ENCODE measurements at places on chromosomes 6 and 20.

- no peak for DNase-seq
Measured at GRCh38 chr20:9269280-9269971, 200.5 kb downstream of the PLCB4 start.

DNA sequence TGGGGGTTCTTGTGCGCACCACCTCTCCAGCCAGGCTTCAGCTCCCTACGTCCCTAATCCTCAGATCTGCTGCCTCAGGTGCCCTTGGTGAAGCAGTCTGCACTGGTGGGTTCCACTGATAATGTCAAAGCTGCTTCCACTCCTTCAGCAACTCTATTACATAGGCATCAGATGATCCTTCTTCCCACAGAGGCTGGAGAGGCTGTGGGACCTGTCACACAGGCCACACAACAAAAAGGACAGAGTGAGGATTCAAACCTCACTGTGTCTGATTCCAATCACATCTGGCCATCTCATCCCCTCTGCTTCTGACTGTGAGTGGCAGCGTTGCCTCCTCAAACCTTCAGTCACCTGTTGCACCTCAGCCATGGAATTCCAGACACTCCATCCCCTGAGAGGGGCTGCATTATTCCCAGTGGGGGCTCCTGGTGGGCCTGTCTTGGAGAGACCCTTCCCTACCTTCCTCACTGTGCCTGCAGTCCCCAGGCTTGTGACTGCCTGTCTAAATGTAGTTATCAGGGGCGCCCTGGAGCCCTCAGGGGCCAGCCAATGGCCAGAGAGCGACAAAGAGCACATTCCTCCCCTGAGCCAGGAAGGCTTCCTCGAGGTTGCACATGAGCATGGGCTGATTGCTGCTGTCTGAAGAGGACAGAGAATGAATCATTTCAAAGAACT lies 211.4 kb upstream of the ECI2 start:
- DNase-seq, result no peak

- DNase-seq, result no peak
Measured at GRCh38 chr6:11631539-11631938, 94.0 kb downstream of the TMEM170B start.

GRCh38 chr6:20167601-20168000 lies 44.7 kb downstream of the MBOAT1 start:
- no peak for DNase-seq

DNA sequence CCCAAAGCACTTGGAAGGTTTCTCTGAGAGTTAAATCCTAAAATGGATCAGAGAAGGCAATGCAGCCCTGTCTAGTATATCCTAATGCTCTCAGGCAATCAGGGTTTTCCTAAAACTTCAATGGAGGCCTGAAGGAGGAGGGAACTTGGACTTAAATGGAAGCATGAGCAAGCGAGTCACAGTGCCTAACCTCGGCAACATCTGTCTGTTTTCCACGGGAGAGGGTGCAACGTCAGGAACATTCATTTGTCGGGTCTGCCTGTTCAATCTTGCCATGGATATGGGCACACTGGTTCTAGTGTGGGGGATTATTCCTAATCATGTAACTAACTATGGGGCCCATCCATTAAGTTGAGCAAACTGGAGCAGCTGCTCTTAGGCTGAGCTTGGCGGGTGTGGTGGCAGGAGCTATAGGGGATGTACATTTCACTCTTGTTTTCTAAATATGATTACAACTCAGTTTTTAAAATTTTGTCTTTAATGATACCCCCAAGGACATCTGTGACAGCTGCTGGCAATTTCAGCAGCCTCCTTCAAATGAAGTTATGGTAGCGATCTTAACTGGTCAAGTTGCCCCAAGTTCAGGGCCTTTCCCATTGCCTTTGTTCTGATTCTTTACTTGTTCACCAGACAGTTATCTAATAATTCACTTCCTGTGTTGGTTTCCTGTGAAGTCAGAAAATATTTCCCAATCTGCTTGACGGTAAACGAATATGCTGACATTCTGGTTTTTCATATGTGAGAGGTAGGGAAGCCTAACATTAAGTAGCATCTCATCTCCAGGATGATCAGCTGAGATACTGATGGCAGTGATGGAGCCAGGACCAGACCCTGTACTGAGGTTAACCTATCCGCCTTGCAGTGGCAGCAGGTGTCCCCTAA lies 21.6 kb downstream of the DSE start:
- DNase-seq, result no peak

DNA sequence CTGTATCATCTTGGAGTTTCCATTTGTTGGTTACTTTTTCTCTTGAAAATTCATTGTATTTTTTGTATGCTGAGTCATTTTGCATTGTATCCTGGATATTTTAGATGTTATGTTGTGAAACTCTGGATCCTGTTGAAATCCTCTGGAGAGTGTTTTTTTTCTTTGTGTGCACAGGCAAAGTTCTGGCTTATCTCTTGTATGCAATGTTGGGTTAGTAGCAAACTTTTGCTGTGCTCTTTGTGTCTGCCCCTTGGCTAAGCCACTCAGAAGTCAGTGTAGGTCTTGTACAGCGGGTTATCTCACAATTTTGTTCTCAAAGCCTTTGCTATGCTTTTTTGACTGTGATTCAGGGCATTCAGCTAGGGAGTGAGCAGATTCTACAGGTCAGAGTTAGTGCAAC lies 29.1 kb upstream of the LMBRD1 start:
- DNase-seq, result no peak

- DNase-seq, result no peak
Measured at GRCh38 chr20:8652396-8652795, 416.5 kb upstream of the PLCB4 start.

DNA sequence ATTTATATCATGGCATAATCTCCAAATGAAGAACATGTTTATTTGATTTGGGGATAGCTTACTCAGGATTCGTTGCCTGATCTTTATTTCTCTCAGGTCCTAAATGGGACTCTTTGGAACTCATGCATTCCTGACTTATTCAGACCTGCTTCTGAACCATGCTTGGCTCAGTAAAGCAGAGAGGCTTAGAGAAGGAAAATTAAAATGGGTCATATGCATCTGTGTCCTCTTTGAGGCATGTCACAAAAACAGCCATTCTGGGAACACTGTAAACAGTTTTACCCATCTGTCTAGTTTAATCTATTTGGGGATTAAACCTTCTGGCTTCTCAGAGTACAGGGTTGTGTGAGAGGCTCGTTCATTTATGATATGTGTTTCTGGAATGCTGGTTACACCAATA lies 1017.3 kb downstream of the KIF16B start:
- no peak for DNase-seq

- DNase-seq, result no peak
Measured at GRCh38 chr20:45181639-45182038, 6.9 kb downstream of the PI3 start.

DNA sequence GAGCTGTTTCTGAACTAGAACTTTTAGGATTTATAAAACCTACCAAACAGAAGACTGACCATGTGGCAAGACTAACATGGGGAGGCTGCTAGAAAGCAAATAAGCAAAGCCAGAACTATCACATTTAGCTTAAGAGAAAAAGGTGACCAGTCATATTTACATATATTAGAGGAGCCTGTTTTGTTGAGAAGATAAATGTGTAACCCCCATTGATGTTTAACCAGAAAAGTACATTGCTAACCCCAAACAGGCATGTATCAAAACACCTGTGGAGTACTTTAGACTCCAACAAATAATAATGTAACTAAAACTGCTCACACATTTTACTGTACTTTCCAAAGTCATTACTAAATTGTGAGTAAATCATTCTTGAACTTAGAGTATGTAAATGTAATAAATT lies 35.0 kb downstream of the AKIRIN2 start:
- DNase-seq, result no peak

GRCh38 chr20:62066339-62066982 lies 780 bp upstream of the TAF4 start:
- peak; percentile 5 for DNase-seq

DNA sequence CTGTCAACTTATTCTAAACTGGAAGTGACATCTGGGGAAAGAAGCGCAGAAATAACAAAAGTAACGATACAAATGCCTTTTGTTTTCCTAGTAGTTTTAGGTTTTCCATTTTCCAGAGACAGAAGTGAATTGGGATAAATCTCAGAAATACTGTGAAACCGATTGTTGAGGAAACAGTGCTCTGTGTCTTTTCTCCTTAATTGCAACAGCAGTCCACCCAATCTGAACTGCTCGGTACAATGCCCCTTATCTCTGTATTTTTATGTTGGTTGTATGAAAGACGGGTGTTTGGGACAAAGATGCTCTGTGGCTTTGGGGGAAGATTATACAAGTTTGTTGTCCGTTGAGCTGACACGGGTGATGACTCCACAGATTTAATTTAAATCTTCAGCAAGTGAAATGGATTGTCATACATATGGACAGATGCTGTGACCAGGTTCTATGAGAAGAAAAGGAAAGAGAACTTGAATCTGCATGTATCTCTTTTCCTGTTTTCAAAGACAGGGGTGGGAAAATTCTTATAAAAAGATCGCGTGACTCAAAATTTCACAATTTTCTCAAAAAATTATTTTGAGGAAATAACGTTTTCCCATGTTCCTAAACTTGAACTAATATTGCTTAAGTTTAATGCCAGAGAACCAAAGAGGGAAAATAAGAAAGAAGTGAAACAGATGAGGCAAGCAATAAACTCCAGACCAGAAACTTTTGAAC lies 41.2 kb downstream of the SASH1 start:
- DNase-seq, result no peak

All from amniotic stem cell (primary cell).